ENCODE measurements at places on chromosomes 2 and 18. TPM values are rescaled to one million over a fixed set of nuclear protein-coding genes. Genes with fewer than 3 reads are reported as not detected.

Gene IL18RAP
- total RNA-seq, result 0.14 TPM

Gene SERPINB11
- total RNA-seq, result not detected

- no peaks in the 10 kb centered on the region for H3K4me1 ChIP-seq
- no peak overlapping the region for H3K27ac ChIP-seq
- DNase-seq, result no peak
- H3K27me3 ChIP-seq, result no peaks in the 10 kb centered on the region
- H3K4me3 ChIP-seq, result no peak overlapping the region
- H3K36me3 ChIP-seq, result no peaks in the 10 kb centered on the region
Observed at GRCh38 chr18:28334516-28334915, 157.6 kb upstream of the CDH2 start.

- H3K4me1 ChIP-seq, result no peaks in the 10 kb centered on the region
- DNase-seq, result no peak
- H3K36me3 ChIP-seq, result no peaks in the 10 kb centered on the region
- no peak overlapping the region for H3K4me3 ChIP-seq
- H3K27ac ChIP-seq, result no peak overlapping the region
Observed at GRCh38 chr18:72692086-72692485, 147.9 kb upstream of the CBLN2 start.

DNA sequence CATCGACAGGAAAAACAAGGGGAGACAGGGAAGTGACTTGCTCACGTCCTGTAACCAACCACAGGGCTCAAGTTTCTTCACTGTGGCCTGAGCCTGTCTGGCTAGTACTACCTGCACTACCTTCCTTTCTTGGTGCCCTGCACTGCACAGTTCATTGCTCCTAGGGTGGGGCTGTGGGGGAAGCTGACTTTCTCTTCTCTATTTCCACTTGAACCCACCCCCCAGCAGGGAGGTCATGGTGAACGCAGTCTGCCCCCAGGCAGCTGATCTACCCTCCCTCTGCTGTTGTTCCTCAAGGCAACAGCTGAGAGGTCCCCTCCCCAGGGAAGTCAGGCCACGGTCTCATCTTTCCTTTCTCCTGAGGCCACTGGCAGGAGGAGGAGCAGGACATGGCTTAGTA, 532.1 kb downstream of the SOX11 start:
- H3K27ac ChIP-seq, result no peak overlapping the region
- no peak overlapping the region for H3K4me3 ChIP-seq
- no peak for DNase-seq

- H3K27me3 ChIP-seq, result peaks cover 70% of the 10 kb centered on the region
- H3K4me1 ChIP-seq, result peaks cover 12% of the 10 kb centered on the region
Observed at GRCh38 chr18:57441071-57441794, 6.1 kb downstream of the ONECUT2 start.

DNA sequence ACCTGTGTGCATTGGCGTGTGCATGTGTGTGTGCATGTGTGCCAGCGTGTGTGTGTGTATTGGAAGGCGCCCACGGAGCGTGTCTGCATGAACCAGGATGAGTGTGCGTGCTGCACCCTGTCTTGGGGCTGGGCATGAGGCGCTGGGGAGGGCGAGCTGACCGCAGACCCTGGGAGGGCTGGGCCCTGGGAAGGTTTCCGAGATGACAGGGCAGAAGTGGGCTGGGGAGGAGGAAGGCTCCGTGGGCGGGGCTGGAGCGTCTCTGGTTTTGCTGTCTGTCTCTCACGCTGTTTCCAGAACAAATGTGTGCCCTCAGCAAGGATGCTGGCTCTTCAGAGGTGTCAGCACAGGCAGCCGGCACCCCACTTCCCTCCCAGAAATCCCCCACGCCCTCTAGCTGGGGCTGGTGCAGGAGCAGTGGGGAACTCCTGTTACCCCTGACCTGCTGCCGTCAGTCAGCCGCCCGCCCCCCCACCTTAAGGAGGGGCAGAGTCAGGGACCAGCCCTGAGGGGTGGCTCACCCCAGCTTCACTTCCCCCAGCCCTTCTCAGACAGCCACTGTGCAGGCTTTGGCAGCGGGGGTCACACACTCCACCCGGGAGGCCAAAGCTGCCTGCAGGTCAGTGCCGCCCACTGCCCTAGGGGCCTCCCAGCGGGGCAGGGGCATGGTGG, at the start of gene GPR35:
Gene GPR35, plus strand, starts transcription at position 531 of the 672 bp plus-strand sequence. CDS start 4,473 bp downstream, outside the sequence.
- DNase-seq, result peak; percentile 11
- H3K27ac ChIP-seq, result no peak within 1 kb of the TSS
- H3K27me3 ChIP-seq, result peaks cover 3% of the 10 kb centered on the region
- no peak within 1 kb of the TSS for H3K4me3 ChIP-seq
- H3K4me1 ChIP-seq, result no peaks in the 10 kb centered on the region

DNA sequence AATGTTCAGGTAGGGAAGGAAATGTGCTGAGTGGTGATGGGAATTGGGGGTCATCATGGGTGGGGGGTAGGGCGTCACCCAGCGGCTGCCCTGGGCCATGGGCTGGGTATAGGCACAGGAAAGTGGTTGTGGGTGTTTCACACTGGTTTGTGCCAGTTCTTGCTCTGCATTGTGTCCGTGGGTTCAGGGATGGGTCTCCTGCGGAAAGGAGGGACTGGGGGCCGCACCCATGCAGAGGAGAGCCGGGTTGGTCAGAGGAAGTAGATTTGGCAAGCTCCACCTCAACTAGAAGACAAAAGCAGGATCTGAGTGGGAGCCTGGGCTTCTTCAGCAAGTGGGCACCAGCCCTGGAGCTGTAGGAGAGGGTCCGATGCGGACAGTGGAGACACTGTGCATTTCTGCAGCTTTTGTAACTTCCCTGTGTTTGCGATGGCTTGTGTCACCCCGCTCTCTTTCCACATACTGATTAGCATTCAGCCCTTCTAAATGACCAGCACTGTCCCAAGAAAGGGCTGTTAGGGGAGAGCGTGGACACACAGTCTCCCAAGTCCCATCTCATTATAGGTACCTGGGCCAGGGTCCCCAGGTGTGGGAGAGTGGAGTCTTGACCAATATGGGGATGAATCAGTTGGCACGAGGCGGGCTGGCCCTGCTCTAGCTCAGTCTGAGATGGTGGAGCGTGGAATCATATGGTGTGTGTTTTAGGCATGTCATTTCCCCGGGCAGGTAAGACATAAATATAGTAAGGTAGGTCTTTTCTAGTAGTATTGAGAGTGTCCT, 67.2 kb downstream of the LRRFIP1 start:
- peaks cover 40% of the 10 kb centered on the region for H3K4me1 ChIP-seq
- H3K4me3 ChIP-seq, result peak overlapping the region; percentile 85
- H3K27ac ChIP-seq, result peak overlapping the region; percentile 94
- no peak for DNase-seq
- no peaks in the 10 kb centered on the region for H3K36me3 ChIP-seq
- H3K27me3 ChIP-seq, result no peaks in the 10 kb centered on the region

- no peaks in the 10 kb centered on the region for H3K27me3 ChIP-seq
- H3K36me3 ChIP-seq, result no peaks in the 10 kb centered on the region
- H3K4me1 ChIP-seq, result no peaks in the 10 kb centered on the region
- no peak for DNase-seq
Observed at GRCh38 chr2:30582521-30582920, 135.5 kb downstream of the LCLAT1 start.

Gene HOXD4
- total RNA-seq, result 1.9 TPM

Gene BOLA3
- total RNA-seq, result 17.1 TPM

GRCh38 chr18:48829443-48830149, 121.2 kb downstream of the SMAD7 start:
- no peaks in the 10 kb centered on the region for H3K27me3 ChIP-seq
- peaks cover 67% of the 10 kb centered on the region for H3K4me1 ChIP-seq

DNA sequence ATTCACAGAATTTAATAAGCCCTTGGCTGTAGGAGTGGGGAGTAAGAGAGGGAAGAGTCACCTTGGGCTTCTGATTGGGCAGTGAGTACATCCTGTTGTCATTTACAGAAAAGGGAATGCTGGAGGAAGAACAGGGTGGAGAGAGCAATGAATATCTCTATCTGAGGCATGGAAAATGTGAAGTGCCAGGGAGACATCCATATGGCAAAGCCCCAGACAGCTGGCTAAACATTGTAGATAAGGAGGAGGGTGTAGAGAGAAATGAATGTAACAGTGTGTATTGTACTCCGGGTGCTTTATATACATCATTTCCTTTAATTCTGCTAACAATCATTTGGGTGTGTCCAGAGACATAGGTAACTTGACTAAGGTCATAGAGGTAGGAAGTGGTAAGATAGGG, 103.5 kb downstream of the UPP2 start:
- H3K4me1 ChIP-seq, result no peaks in the 10 kb centered on the region
- DNase-seq, result no peak
- no peaks in the 10 kb centered on the region for H3K27me3 ChIP-seq

DNA sequence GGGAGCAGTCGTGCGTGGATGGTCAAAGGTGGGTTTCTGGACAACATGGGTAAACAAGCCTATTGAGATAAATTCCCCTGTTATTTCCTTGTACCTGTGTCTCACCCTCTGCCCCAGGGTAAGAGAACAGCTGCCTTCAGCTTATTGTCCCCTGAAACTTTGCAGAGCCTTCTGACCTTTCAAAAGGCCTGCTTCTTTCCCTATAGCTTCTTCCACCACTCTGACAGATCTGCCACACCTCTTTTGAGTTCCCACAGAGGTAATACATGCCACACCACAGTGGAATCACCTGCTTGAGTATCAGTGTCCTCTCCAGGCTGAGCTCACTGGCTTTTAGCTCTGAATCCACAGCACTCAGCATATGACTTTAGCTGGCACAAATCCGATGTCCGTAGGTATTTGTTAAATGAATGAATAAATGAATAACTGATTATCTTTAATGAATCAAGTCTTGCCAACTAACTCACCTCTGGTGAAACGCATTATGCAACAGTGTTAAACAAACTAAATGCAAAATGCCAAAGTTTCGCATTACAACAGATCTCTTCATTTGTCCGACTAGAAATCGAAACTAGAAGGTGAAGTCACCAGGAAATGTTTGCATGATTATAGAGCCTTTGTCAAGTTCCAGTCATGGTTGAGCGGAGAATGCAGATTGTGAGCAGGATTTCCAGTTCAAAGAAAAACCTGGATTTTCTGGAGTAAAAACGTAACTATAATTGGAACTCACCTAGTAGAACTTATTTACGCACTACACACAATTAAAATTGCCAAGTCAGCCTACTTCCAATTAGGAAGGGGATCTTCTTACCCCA, 16.4 kb downstream of the DYNAP start:
- H3K36me3 ChIP-seq, result no peaks in the 10 kb centered on the region
- no peak overlapping the region for H3K27ac ChIP-seq
- H3K4me3 ChIP-seq, result no peak overlapping the region
- no peak for DNase-seq

GRCh38 chr2:100640431-100641124, 77.8 kb downstream of the PDCL3 start:
- no peak overlapping the region for H3K27ac ChIP-seq
- DNase-seq, result no peak
- no peaks in the 10 kb centered on the region for H3K36me3 ChIP-seq

DNA sequence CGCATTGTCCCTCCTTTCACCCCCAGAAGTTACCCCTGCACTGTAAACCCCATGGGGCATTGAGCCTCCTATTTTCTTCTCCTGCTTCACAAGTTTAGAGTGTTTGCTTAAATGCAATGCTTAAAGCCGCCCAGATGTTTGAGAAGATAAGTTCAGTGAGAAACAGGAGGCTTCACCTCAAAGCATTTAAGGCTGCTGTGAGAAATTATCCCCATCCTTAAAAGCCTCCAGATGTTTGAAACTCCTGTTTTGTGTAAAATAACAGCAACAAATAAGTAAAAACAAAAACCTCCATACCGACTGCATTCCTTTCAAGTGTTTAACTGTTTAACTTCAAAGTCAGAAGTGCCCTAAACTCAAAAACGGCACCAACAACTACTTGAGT, 81.8 kb downstream of the RTP5 start:
- no peak overlapping the region for H3K27ac ChIP-seq
- no peaks in the 10 kb centered on the region for H3K4me1 ChIP-seq
- no peak for DNase-seq
- H3K4me3 ChIP-seq, result no peak overlapping the region
- no peaks in the 10 kb centered on the region for H3K27me3 ChIP-seq

Gene SERPINB13
- total RNA-seq, result not detected

DNA sequence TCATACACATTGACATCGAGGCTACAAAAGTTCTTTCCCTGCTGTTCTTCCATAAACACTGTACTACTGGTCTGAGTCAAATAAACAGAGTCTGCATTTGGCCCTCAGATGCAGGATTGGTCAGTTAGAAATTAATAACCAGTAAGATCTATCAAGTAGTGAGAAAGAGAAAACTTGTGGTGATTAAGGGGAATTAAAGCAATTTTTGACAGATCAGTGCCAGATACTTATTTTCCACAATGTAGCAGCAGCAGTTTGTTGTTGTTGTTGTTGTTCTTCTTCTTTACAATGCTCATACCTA, 85.0 kb downstream of the IKZF2 start:
- H3K36me3 ChIP-seq, result no peaks in the 10 kb centered on the region
- H3K27ac ChIP-seq, result no peak overlapping the region
- DNase-seq, result no peak

DNA sequence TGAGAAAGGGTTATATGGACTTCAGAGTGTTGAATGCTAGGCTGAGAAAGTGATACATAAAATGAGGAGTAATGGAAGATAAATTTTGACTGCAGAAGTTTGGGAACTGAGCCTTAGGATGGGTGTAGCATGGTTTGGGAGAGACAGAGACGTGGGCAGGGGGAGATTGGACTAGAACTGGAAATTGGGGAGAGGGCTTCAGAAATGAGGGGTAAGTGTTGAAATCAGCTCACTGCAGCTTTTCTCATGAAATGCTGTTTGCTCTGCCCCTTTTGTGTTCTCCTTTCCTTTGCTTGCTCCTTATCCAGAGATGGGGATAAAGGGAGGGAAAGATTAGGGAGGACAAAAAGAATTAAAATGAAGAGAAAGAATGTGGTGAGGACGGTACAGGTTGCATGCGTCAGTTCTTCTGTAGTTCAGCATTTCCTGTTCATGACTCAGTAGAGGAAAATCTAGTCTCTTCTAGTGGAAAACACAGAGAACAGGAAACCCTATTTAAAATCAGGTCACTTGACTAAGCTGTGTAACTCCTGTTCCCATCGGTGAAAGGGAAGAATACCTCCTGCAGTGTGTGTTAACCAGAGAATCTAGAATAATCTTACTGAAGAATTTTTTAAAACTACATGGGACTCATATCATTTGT, 105.6 kb downstream of the CRIM1 start:
- no peak for DNase-seq
- no peaks in the 10 kb centered on the region for H3K27me3 ChIP-seq
- no peaks in the 10 kb centered on the region for H3K36me3 ChIP-seq
- H3K4me3 ChIP-seq, result no peak overlapping the region

DNA sequence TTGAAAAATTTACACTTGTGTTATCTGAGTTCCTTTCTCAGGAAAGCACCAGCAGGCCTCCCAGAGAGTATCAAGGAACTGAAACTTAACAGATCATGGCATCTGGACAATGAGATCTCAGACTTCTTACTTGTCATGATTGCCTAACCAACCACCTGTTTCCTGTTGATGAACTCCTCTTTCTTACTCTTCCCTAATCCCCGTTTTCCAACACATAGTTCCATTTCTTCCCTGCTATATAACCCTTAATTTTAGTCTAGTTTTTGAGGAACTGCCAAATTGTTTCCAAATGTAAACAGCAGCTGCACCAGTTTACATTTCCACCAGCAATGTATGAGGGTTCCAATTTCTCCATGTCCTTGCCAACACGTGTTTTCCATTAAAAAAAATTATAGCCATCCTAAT, 6.1 kb upstream of the FAM171B start:
- H3K27me3 ChIP-seq, result no peaks in the 10 kb centered on the region
- H3K27ac ChIP-seq, result no peak overlapping the region
- no peak for DNase-seq
- no peak overlapping the region for H3K4me3 ChIP-seq

GRCh38 chr2:3246928-3247714, 130.5 kb downstream of the EIPR1 start:
- H3K4me1 ChIP-seq, result no peaks in the 10 kb centered on the region
- H3K4me3 ChIP-seq, result no peak overlapping the region
- DNase-seq, result no peak
- no peak overlapping the region for H3K27ac ChIP-seq

- H3K27me3 ChIP-seq, result no peaks in the 10 kb centered on the region
- no peak for DNase-seq
- no peaks in the 10 kb centered on the region for H3K36me3 ChIP-seq
- H3K27ac ChIP-seq, result no peak overlapping the region
- no peak overlapping the region for H3K4me3 ChIP-seq
Observed at GRCh38 chr2:95700519-95700918, 108.7 kb downstream of the TRIM43 start.
